ENCODE measurements at places on chromosomes 6 and 20.

GRCh38 chr20:49597825-49598395, 30.0 kb upstream of the PTGIS start:
- DNase-seq: no peak

GRCh38 chr6:140908505-140908904, 1224.2 kb upstream of the GJE1 start:
- DNase-seq: no peak

- no peak for DNase-seq
Observed at GRCh38 chr6:74166849-74167248, 470.8 kb downstream of the CD109 start.

DNA sequence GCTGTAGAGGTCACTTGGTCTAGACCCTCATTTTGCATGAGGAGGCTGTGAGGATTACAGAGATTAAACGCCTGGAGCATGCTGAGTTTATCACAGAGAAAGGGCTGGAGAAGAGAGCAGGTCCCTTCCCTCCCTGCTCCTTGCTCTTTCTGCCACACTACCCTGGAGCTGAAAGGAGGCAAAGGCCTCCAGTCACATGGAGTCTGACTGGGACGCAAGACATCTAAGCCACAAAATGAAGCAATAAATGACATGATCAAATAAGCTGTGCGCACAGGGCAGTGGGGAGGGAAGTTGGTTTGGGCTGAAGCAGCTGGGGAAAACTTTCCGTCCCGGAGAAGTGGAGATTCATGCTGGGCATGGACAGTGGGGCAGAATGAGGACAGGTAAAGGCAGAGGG, 33.3 kb downstream of the ATXN1 start:
- no peak for DNase-seq

GRCh38 chr20:38073307-38074071, 39.9 kb downstream of the RPRD1B start:
- peak; percentile 98 for DNase-seq

DNA sequence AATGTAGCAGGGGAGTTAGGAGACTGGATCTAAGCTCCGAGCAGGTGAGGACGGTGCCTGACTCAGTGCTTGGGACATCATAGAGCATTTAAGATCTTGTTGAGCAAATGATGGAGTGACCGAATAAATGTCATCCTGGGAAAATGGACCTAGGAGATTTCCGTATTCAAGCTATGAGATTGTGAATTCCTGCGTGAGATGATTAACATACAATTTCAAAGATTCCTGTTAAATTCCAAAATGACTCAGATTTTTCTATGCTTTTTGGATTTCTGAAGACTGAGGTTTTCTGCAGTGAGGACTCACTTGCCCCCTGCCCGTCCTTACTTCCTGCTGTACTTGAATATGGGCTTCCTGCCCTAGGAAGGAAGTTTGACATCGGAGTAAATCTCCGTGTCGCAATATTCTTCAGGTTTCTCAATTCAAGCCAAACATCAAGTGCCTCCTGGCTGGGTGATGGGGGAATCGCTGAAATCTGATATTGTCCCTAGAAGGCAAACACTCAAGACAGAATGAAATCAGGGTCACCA, 5.2 kb downstream of the SYTL3 start:
- peak; percentile 76 for DNase-seq

- DNase-seq: peak; percentile 82
Observed at GRCh38 chr20:49674383-49675352, 39.0 kb downstream of the B4GALT5 start.

DNA sequence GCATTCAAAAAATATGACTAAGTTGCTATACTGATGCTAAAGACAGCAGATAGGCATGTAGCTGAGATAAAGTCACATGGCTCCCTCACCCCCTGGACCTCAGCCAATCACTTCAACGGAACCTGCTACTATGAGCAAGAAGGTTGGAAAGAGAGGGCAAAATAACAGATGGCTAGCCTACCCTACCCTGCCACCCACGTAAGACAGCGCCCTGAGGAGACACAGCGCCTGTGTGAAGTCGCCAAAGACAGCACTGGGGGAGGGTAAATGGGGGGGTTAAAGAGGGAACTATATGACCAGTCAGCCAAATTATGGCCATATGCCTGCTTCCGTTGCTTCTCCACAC, 163.2 kb downstream of the RALGAPA2 start:
- DNase-seq: no peak

GRCh38 chr6:13953061-13953705, 28.4 kb downstream of the RNF182 start:
- DNase-seq: peak; percentile 46

GRCh38 chr6:137799950-137800568, 67.0 kb upstream of the TNFAIP3 start:
- no peak for DNase-seq

DNA sequence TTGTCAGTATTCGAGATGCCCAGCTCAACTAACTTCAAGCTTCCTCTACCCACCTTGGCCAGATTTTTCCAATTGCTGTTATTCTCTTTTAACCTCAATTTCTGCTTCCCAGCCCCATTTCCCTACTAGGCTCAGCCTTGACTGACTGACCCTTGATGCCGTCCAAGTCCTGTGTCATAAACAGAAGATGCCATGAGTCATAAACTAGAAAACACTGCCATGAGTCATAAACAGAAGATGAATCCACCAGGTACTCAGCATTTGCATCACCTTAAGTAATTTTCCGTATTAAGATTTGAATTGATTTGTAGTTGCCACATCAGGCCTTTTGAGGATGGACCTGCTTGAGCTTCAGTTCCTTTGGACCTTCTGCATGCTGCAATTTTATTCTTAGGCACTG, 123.8 kb downstream of the FAM83B start:
- DNase-seq: no peak

DNA sequence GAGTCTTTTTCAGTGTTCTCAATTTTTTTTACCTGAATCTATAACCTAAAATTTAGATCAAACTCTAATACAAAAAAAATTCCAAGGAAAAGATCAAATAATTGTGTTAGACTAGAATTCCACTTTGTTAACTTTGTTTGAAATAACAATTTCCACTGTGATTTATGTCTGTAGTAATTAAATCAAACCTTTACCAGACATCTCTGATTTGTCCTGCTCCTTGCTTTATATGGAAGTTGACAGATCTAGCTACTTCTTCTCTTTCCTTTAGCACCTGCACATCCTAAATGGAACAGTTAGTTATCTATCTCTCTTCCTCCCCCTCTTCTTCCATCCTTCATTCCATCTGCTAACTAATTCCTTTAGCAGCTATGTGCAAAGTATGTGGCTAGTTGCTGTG, 99.5 kb upstream of the TMEM30A start:
- DNase-seq: no peak

DNA sequence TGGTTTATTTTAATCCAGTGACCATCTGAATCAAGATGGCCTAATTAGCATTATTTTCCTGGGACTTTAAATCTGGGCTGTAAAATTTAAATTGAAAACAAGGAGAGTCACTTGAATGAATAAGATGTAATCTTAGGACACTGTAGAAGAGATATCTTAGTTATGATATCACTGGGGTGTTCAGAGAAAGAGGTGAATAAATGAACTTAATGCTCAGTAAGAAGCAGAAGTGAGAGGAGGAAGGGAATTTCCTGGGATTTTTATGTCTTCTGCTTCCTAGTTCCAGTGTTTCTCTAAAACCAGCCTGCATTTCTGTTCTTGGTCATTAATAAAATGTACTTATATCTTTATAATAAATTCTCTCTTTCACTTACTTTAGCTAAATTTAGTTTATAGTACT, 136.8 kb upstream of the PTPRK start:
- DNase-seq: peak; percentile 15

DNA sequence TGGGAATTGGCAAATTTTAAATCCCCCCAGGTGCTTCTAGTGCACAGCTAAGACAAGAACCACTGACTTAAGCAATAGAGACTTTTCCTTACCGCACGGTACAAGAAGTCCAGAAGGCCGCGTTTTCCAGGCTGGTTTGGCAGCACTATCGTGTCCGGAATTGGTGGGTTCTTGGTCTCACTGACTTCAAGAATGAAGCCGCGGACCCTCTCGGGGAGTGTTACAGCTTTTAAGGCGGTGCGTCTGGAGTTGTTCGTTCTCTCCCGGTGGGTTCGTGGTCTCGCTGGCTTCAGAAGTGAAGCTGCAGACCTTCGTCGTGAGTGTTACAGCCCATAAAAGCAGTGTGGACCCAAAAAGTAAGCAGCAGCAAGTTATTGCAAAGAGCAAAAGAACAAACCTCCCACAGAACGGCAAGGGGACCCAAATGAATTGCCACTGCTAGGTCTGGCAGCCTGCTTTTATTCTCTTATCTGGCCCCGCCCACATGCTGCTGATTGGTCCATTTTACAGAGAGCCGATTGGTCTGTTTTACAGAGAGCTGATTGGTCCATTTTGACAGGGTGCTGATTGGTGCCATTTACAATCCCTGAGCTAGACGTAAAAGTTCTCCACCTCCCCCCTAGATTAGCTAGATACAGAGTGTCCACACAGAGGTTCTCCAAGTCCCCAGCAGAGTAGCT, 264.5 kb downstream of the PREX1 start:
- no peak for DNase-seq
